Breast epithelium (tissue), 4 donors: ENCODE measurements at places on chromosomes 16 and 17. TPM values are rescaled to one million over a fixed set of nuclear protein-coding genes. Genes with fewer than 3 reads are reported as not detected.

- H3K27me3 ChIP-seq, result no peaks in the 10 kb centered on the region
- DNase-seq, result no peak
- H3K4me1 ChIP-seq, result no peaks in the 10 kb centered on the region
These were observed 49.2 kb downstream of the MYH11 start for GRCh38 chr16:15807603-15808009.

DNA sequence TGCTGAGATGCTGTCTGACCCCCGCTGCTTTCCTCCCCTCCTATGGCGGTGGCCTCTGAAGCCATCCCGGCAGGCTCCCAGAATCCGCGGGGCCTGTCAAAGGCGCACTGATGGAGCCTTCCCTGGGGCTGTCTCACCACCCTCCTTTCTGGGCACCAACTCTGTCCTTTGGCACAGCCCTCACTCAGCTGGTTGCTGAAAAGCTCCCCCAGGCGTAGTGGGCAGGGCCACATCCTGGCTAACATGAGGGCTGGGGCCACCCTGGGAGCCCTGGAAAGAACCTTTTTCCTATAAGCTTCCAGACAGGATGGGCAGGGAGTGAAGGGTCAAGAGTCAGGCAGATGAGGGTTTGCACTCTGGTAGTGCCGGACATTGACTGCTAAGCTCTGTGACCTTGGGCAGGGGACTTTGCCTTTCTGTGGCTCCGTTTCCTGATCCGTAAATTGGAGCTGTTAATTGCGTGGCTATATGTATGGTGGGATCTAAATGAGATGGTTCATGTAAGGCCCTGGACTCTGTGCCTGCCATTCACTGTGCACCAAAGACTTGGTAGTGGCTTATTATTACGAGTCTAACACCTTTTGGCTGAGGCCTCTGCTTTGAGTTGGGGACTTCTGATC, 27.6 kb upstream of the LASP1NB start:
- peaks cover 27% of the 10 kb centered on the region for H3K4me1 ChIP-seq
- no peaks in the 10 kb centered on the region for H3K27me3 ChIP-seq
- no peaks in the 10 kb centered on the region for H3K36me3 ChIP-seq
- H3K27ac ChIP-seq, result peak overlapping the region; percentile 62
- no peak overlapping the region for H3K4me3 ChIP-seq
- DNase-seq, result no peak

GRCh38 chr17:65334406-65334805, 197.2 kb downstream of the RGS9 start:
- H3K4me3 ChIP-seq, result no peak overlapping the region
- H3K36me3 ChIP-seq, result no peaks in the 10 kb centered on the region
- no peak overlapping the region for H3K27ac ChIP-seq
- H3K4me1 ChIP-seq, result no peaks in the 10 kb centered on the region
- H3K27me3 ChIP-seq, result no peaks in the 10 kb centered on the region
- no peak for DNase-seq

ZNF287 gene
- 6.2 TPM for total RNA-seq

NOXO1 gene
- 0.88 TPM for total RNA-seq

FAM171A2 gene
- total RNA-seq, result 2.7 TPM

CD300LB gene
- total RNA-seq, result not detected

DNA sequence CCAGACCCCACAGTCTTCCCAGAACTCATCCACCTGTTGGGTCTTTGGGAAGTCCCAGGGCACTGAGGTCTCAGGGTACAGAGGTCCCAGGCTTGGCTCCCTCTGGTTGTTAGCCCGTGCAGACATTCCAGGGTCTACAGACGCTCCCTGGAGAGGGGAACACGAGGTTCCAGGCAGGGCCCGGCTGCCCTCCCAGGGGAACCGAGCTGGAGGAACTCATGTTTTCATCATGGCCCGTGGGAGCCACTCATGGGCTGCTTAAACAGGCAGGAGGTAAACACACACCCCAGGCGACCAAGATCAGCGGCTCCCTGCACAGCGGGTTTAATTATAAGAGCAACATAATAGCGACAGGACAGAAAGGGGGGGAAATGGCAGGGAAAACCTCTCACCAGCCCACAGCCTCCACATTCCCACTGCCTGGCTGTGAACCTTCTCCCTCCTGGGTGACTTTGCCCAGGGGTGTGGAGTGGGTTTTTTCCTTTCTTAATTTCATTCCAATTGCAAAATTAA, 36.5 kb downstream of the TRARG1 start:
- no peaks in the 10 kb centered on the region for H3K36me3 ChIP-seq
- H3K4me1 ChIP-seq, result no peaks in the 10 kb centered on the region
- H3K27me3 ChIP-seq, result no peaks in the 10 kb centered on the region
- DNase-seq, result no peak
- no peak overlapping the region for H3K4me3 ChIP-seq

GRCh38 chr17:16927641-16928321, 44.1 kb downstream of the TNFRSF13B start:
- no peaks in the 10 kb centered on the region for H3K4me1 ChIP-seq
- DNase-seq, result peak; percentile 47
- no peak overlapping the region for H3K27ac ChIP-seq
- no peaks in the 10 kb centered on the region for H3K27me3 ChIP-seq
- no peak overlapping the region for H3K4me3 ChIP-seq

DNA sequence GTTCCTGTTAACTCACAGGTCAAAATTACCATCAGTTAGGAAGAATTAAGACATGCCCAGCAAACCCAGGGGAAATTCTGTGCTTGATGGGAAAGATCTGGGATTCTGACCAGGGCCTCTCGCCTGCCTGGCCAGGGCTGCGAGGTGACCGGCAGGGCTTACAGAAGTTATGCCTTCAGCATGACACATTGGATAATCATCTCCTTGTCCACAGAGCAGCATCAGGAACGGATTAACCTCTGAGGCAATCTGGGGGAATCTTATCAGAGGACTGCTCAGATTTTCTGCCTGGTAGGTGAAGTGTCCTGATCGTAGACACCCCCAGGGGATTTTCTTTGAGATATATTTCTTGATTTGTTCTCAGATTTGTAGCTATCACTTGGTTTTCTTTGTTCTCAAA, 172.5 kb downstream of the HS3ST3A1 start:
- no peak overlapping the region for H3K27ac ChIP-seq
- H3K4me1 ChIP-seq, result no peaks in the 10 kb centered on the region
- H3K27me3 ChIP-seq, result no peaks in the 10 kb centered on the region
- H3K36me3 ChIP-seq, result no peaks in the 10 kb centered on the region
- H3K4me3 ChIP-seq, result no peak overlapping the region
